Astrocyte (in vitro differentiated cells and primary cell): ENCODE measurements at places on chromosomes 11 and 22. TPM values are rescaled to one million over a fixed set of nuclear protein-coding genes. Genes with fewer than 3 reads are reported as not detected.

The SLC25A17 gene
- 24.6 and 24.8 TPM in 2 replicates for total RNA-seq

The SLC35E4 gene
- 3.2 and 4.2 TPM in 2 replicates for total RNA-seq

The CCDC34 gene
- 11.7 and 12.8 TPM in 2 replicates for total RNA-seq

The CARNS1 gene
- 0.10 and 0.23 TPM in 2 replicates for total RNA-seq

The MCHR1 gene
- 0.96 and 1.8 TPM in 2 replicates for total RNA-seq

The TECTA gene
- total RNA-seq: 0.84 and 0.91 TPM in 2 replicates

The TMPRSS6 gene
- not detected in 2 replicates for total RNA-seq

The CYB5R3 gene
- 181 and 198 TPM in 2 replicates for total RNA-seq

The PRG3 gene
- not detected in 2 replicates for total RNA-seq

The SLCO2B1 gene
- total RNA-seq: 2.6 and 5.0 TPM in 2 replicates

The SLC5A4 gene
- total RNA-seq: 0.14 TPM in 1 of 2 replicates, not detected in the other
